GM23338 (cell line): ENCODE measurements at places on chromosomes 7 and 10.

DNA sequence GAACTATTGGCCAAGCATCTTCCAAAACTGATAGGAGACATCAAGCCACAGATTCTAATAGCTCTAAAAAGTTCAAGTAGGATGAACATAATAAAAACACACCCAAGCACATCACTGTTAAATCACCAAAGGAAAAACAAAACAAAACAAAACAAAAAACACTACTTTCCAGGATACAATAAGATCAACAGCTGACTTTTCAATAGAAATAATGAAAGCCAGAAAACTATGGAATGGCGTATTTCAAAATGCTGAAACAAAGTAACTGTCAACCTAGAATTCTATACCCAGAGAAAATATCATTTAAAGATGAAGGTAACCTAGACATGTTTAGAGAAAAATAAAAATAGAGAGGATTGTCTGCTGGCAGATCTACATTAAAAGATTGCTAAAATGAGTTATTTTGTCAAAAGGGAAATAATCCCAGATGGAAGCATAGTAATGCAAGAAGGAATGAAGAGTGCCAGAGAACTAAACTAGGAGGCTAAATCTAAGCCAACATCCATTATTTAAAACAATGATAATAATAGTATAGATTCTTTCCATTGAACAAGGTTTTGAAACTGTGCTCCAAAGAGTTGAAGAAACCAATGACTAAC is 13.9 kb downstream of the TUBAL3 start:
- peak; percentile 39 for DNase-seq
- 0 out of 2 replicates have a peak, but pooled peaks cover 5% of the 10 kb centered on the region for H3K4me1 ChIP-seq

DNA sequence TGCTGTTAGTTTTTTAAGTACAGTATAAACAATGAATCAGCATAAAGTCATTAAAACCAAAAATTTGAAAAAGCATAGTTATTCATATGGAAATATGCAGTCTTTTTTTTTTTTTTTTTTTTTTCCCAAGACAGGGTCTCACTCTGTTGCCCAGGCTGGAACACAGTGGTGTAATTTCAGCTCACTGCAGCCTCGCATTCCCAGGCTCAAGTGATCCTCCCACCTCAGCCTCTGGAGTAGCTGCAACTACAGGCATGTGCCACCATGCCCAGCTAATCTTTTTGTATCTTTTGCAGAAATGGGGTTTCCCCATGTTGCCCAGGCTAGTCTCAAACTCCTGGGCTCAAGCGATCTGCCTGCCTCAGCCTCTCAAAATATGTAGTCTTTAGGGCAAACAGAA is 182.0 kb downstream of the SEMA3E start:
- no peaks in the 10 kb centered on the region for H3K27me3 ChIP-seq
- peaks cover 31% of the 10 kb centered on the region for H3K4me1 ChIP-seq
- H3K36me3 ChIP-seq = no peaks in the 10 kb centered on the region
- no peak overlapping the region for H3K4me3 ChIP-seq
- DNase-seq = peak; percentile 51
- H3K27ac ChIP-seq = peak overlapping the region; percentile 94

DNA sequence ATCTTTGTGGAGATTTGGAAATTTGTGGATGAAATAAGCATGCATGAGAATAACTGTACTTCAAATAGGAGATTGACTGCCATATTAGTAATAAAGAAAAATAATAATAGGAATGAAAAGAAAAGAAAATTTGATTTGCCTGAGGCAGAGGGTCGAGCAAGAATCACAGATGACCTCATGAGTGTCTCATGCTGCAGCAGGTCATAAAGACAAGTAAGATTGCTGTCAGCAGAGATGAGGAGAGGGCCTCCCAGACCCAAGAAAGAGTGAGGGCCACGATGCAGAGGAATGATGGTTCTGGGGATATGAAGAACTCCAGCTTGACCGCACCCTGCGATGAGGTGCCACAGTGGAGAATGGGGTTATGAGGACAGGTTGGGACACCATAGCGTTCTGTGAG is 39.2 kb downstream of the TOMM7 start:
- no peaks in the 10 kb centered on the region for H3K4me1 ChIP-seq
- no peak overlapping the region for H3K4me3 ChIP-seq
- H3K27me3 ChIP-seq = no peaks in the 10 kb centered on the region
- H3K36me3 ChIP-seq = no peaks in the 10 kb centered on the region
- no peak overlapping the region for H3K27ac ChIP-seq

DNA sequence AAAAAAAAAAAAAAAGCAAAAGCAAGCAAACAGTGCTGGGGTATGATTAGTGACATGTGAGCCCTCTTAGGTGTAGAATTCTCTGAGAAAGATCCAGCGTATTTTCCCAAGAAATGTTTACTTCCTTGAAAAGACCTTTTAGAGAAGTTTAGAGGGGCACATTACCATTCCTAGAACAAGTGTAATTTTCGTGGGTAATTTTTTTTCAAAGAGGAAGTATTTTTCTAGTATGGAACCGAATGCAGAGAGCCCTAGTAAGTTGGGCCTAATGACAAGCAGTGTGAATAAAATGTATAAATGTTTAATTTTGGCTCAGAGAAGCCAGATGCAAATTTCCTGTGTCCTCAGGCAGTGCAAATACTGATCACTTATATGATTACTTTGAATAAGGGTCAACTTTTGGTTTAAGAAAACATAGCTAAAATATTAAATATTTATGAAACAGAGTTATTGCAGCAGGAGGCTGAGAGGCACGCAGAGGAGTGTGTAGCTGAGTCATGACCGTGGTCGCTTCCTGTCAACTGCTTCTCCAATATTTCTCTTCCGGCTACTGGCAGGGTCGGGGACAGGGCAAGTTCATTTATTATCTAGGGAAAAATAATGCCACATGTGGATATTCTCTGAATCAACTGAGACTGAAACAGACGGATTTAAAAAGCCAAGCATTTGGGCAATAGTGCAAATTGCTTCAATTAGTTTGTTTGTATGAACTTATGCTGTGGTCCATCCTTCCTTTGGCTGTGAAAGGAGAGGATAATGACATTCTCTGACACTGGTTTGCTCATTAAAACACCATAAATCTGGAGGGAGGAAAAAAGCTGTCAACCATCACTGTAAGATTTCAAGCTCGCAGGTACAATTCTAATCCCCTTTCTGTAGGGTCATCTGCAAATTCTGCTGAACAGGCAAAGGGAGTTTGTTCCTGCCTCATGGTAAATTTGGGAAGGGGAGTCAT is 495.2 kb downstream of the GLRX3 start:
- H3K27me3 ChIP-seq = no peaks in the 10 kb centered on the region
- H3K27ac ChIP-seq = no peak overlapping the region
- no peaks in the 10 kb centered on the region for H3K36me3 ChIP-seq
- no peak overlapping the region for H3K4me3 ChIP-seq
- DNase-seq = no peak

DNA sequence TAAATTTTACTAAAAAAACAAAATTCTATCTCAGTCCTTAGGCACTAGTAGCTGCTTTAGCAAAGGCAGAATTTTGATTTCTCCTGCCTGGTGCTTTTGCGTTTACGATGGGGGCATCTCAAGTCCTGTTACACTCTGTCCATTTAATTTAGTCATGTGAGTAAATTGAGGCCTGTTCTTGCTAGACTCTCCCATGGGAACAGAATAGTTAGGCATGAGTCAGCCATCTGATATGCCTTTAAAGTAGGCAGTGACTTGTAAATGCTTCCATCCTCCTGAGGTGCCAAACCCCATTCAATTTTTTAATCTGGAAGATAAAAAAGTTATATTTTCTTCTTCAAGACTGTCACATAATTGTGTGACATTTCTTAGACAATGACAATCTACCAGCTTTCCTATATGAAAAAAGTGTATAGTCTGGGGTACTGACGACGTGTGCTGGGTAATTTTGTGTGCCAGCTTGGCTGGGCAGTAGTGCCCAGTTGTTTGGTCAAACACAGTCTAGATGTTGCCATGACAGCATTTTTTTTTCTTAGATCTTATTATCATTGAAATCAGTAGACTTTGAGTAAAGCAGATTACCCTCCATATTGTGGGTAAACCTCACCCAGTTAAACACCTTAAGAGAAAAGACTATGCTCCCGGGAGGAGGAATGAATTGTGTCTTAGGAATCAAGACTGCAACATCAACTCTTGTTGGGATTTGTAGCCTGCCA is 603.4 kb downstream of the SORCS1 start:
- H3K27ac ChIP-seq = no peak overlapping the region
- no peaks in the 10 kb centered on the region for H3K36me3 ChIP-seq
- no peak for DNase-seq

GRCh38 chr7:5615190-5616070 is 166.0 kb downstream of the RNF216 start:
- no peaks in the 10 kb centered on the region for H3K27me3 ChIP-seq
- DNase-seq = no peak
- H3K4me1 ChIP-seq = peaks cover 5% of the 10 kb centered on the region
- H3K36me3 ChIP-seq = no peaks in the 10 kb centered on the region

DNA sequence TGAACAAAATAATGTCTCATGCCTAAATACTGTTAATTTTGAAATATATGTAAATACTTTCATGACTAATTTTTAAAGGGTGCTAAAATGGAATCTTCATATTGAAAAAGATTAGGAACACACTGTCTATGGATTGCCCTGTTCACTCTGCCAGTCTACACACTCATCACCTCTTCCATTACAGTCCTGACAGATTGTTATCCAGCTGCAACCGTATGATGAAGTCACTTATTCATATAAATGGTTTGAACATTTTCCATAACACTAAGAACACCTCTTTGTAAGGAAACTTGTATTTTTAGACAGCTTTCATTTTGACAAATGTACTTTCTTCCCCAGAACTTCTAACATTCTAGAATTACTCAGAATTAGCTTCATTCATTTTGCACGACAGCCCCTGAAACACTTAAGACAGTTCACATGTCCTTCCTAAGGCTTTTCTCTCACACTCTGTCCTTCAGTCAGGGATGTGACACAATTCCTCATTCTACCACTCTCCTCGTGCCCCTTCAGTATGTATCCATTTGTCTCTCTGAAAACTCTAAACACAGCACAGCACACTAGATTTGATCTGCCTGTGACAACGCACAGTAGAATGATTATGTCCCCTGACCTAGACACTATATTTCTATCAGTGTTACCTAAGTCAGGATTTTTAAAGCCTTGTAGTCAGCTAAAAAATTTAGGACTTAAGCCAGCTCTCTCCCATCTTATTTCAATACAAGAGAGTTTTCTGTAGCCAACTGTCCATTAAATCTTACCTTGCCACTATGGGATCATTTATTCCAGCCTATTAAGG is 71.9 kb downstream of the ORC5 start:
- no peak for DNase-seq
- no peaks in the 10 kb centered on the region for H3K36me3 ChIP-seq
- no peak overlapping the region for H3K27ac ChIP-seq
- no peaks in the 10 kb centered on the region for H3K27me3 ChIP-seq

- H3K4me1 ChIP-seq = peaks cover 7% of the 10 kb centered on the region
- no peak for DNase-seq
- no peak overlapping the region for H3K27ac ChIP-seq
- H3K4me3 ChIP-seq = no peak overlapping the region
Measured at GRCh38 chr7:44212581-44213184, 11.9 kb downstream of the YKT6 start.

- no peak overlapping the region for H3K4me3 ChIP-seq
- no peaks in the 10 kb centered on the region for H3K36me3 ChIP-seq
- DNase-seq = peak; percentile 36
- H3K27ac ChIP-seq = no peak overlapping the region
- H3K27me3 ChIP-seq = no peaks in the 10 kb centered on the region
Measured at GRCh38 chr7:116630932-116631671, 40.9 kb upstream of the MET start.

DNA sequence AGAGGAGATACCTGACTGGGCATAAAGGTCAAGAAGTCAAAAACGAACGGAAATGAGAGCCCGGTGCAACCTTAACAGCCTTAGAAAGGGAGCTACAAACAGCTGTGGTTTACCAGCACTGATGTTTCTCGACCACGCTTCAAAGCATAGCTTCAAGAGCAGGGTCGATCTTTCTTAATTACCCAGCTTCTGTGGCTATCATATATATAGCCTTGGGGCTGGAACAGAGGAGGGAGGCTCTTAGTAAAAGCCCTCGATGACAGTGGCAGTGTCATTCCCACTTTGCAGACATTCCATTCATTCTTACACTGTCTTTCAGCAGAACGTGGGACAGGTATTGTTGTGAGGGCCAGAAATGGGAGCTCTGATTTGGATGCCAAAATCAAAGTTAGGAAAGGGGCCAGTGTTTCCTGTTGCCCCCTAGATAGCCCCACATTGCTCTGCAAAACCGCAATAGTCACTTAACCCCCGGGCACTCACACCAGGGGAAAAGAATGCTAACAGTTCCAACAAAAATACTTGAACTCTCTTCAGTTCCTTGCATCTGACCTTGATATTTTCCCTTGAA is 141.5 kb downstream of the MTPAP start:
- no peaks in the 10 kb centered on the region for H3K27me3 ChIP-seq
- peaks cover 5% of the 10 kb centered on the region; the same call in 1 of the 2 replicates for H3K36me3 ChIP-seq
- no peaks in the 10 kb centered on the region for H3K4me1 ChIP-seq

- H3K4me3 ChIP-seq = no peak overlapping the region
- H3K36me3 ChIP-seq = no peaks in the 10 kb centered on the region
- no peak overlapping the region for H3K27ac ChIP-seq
- H3K4me1 ChIP-seq = no peaks in the 10 kb centered on the region
Measured at GRCh38 chr7:157699357-157700013, 362.7 kb downstream of the DNAJB6 start.

DNA sequence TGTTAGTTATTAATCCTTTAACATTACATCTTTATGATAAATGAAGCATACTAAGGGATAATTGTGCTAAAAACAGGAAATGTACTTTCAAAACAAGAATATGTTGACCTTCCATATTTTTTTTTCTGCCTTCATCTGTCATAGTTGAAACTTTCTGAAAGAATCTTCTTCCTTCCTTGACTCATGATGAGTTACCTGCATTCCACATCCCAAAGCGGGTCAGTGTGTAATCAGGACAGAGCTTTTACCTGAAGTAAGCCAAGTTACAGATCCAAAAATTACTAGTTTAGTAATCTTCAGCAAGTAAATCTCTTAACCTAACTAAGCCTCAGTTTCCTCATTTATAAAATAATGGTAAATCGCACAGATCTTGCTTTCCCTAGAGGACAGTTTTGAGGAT is 13.4 kb upstream of the ARL4A start:
- no peak overlapping the region for H3K27ac ChIP-seq
- H3K4me1 ChIP-seq = no peaks in the 10 kb centered on the region
- no peak overlapping the region for H3K4me3 ChIP-seq
- no peak for DNase-seq
- H3K36me3 ChIP-seq = no peaks in the 10 kb centered on the region
- no peaks in the 10 kb centered on the region for H3K27me3 ChIP-seq

DNA sequence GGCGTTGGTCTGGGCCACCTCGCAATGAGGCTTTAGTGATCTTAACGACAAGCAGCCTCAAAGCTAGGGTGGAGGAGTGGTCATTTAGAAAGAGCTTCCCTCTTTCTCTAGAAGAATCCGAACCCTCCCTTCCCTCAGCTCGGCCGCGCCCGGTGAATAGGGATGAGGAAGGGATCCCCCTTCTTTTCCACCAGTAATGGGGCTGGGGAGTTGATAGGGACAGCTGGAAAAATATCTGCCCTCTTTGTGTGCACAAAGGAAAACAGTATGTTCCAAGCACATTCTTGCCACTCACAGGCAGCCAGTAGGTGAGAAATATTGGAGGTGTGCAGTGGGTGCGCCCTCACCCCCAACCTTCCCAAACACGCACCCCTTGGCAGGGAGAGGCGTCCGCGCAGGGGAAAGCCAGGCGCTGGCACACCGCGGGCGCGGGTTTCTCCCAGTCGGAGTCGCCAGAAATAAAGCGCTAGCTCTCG is 6.5 kb downstream of the DLX5 start:
- peaks cover 100% of the 10 kb centered on the region for H3K27me3 ChIP-seq
- no peaks in the 10 kb centered on the region for H3K36me3 ChIP-seq
- H3K4me3 ChIP-seq = peak overlapping the region; percentile 20; the same call in 1 of the 2 replicates
- H3K4me1 ChIP-seq = peaks cover 66% of the 10 kb centered on the region
- no peak overlapping the region for H3K27ac ChIP-seq

- no peak overlapping the region for H3K27ac ChIP-seq
- H3K36me3 ChIP-seq = no peaks in the 10 kb centered on the region
- no peak overlapping the region for H3K4me3 ChIP-seq
Measured at GRCh38 chr7:19491821-19492452, 216.9 kb downstream of the POLR1F start.
